ENCODE measurements at places on chromosomes 2 and 18.

GRCh38 chr2:101752716-101753616 is 55.5 kb downstream of the MAP4K4 start:
- no peaks in the 10 kb centered on the region for H3K27me3 ChIP-seq
- H3K36me3 ChIP-seq = peaks cover 2% of the 10 kb centered on the region
- peak overlapping the region; percentile 3 for H3K4me3 ChIP-seq
- DNase-seq = no peak
- H3K27ac ChIP-seq = peak overlapping the region; percentile 3

GRCh38 chr18:57539702-57540101 is 46.8 kb downstream of the FECH start:
- H3K27ac ChIP-seq = no peak overlapping the region
- no peak for DNase-seq
- no peaks in the 10 kb centered on the region for H3K27me3 ChIP-seq
- H3K4me1 ChIP-seq = no peaks in the 10 kb centered on the region

DNA sequence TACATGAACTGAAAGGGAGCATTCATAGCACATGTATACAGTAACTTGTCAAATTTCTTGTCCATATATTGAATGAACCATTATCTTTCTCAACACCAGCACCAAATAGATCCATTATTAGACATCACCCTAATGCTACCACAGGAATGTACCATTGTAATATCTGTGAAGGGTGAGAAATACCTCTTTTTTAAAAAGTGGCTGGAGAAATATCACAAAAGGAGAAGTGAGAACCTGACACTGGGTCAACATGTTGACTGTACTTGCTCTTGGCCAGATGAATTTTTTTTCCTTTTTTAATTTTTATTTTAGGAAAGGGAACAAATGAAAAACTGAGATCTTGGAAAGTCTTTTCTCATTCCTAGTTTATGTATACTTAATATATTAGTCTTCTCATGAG is 63.5 kb downstream of the CAVIN2 start:
- no peak overlapping the region for H3K4me3 ChIP-seq
- no peak for DNase-seq
- H3K27ac ChIP-seq = no peak overlapping the region
- H3K36me3 ChIP-seq = no peaks in the 10 kb centered on the region

GRCh38 chr18:35303610-35304009 is 13.6 kb upstream of the ZSCAN30 start:
- H3K36me3 ChIP-seq = peaks cover 85% of the 10 kb centered on the region
- DNase-seq = no peak
- no peak overlapping the region for H3K4me3 ChIP-seq
- no peaks in the 10 kb centered on the region for H3K4me1 ChIP-seq
- H3K27ac ChIP-seq = no peak overlapping the region
- H3K27me3 ChIP-seq = no peaks in the 10 kb centered on the region

DNA sequence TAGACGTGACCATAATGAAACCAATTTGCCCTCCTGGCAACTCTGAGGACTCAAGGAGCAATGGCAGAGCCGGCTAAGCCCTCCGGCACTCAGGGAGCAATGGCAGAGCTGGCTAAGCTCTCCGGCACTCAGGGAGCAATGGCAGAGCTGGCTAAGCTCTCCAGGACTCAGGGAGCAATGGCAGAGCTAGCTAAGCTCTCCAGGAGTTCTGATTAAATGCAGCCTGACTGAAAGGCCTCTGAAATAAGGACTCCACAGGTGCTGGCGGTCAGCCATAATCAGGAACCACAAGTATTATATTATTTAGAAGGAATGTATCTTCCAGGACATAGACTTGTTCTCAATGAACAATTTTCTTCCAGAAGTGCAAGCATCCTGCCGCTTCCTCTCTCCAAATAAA is 65.2 kb downstream of the C2orf76 start:
- peaks cover 1% of the 10 kb centered on the region for H3K36me3 ChIP-seq
- H3K27me3 ChIP-seq = no peaks in the 10 kb centered on the region
- no peaks in the 10 kb centered on the region for H3K4me1 ChIP-seq
- DNase-seq = no peak

DNA sequence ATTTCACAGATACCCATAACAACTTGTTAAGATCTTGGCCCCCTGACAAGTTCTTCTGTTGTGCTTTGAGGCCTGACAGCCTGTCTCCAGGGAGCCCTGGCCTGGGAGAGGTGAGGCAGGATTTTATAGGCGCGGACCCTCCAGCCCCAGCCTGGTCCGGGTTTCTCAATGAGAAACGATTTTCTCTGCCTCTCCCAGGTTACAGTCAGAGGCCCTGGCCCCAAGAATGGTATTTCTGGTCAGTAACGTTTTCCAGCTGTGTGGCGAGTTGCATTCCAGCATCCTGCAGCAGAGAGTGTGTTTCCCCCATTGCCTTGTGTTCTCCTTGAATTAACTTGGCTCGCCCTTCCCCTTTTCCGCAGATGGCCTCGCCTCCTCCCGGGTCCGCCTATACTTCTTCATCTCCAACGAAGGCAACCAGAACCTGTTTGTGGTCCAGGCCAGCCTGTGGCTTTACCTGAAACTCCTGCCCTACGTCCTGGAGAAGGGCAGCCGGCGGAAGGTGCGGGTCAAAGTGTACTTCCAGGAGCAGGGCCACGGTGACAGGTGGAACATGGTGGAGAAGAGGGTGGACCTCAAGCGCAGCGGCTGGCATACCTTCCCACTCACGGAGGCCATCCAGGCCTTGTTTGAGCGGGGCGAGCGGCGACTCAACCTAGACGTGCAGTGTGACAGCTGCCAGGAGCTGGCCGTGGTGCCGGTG is 3.0 kb downstream of the INHBB start:
- H3K4me1 ChIP-seq = peaks cover 13% of the 10 kb centered on the region
- H3K27ac ChIP-seq = no peak overlapping the region
- no peak for DNase-seq
- peaks cover 43% of the 10 kb centered on the region for H3K27me3 ChIP-seq
- no peak overlapping the region for H3K4me3 ChIP-seq

GRCh38 chr18:52339891-52340371 is at the start of gene DCC:
DCC (plus strand) TSS chr18:52340197; CDS start chr18:52340788, 591 bp downstream.
- no peaks in the 10 kb centered on the region for H3K4me1 ChIP-seq
- no peak within 1 kb of the TSS for H3K4me3 ChIP-seq
- no peak within 1 kb of the TSS for H3K27ac ChIP-seq
- no peak for DNase-seq

- H3K4me1 ChIP-seq = peaks cover 46% of the 10 kb centered on the region
- H3K27me3 ChIP-seq = no peaks in the 10 kb centered on the region
- no peak overlapping the region for H3K4me3 ChIP-seq
- DNase-seq = peak; percentile 47
Observed at GRCh38 chr18:47118981-47119380, 31.3 kb downstream of the HDHD2 start.

- no peak overlapping the region for H3K27ac ChIP-seq
- no peak for DNase-seq
- H3K4me3 ChIP-seq = no peak overlapping the region
- no peaks in the 10 kb centered on the region for H3K4me1 ChIP-seq
- no peaks in the 10 kb centered on the region for H3K27me3 ChIP-seq
Observed at GRCh38 chr2:153386481-153386897, 92.1 kb downstream of the RPRM start.

DNA sequence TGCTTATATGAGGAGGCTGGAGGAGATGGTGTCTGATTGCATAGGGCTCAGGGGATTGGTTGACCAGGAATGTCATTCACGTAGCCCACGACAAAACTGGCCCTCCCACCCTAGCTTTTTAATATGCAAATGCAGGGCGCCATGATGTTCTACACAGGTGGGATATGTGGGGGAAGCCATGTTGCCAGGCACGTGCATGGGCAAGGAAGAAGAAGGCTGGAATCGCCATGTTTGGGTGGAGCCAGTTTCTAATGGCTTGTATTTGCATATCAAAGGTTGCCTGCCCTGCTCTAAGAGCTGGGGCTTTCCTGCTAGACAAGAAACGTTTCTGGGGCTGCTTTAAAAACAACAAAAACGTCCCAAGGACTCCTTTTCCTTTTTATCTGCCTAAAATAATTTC is 26.5 kb upstream of the LINC00305 start:
- no peaks in the 10 kb centered on the region for H3K27me3 ChIP-seq
- no peaks in the 10 kb centered on the region for H3K36me3 ChIP-seq

DNA sequence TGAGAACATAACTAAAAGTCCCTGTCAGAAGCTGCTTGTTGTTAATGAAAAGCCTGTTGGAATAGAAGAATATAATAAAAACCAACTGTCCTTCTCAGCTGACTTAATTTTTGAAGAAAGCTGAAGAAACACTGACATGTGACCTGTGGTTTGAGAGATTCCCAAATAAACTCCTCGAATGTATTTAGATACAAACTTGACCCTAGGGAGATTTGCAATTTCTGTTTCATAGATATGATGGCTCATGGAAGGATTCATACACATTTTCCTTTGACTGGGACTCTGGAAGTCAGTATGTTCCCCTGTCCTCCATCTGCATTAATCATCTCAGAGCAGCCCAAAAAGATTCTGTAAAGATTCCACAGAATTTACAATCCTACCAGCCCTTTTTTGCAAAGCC is 195.1 kb downstream of the TMEM247 start:
- H3K4me3 ChIP-seq = no peak overlapping the region
- H3K27me3 ChIP-seq = peaks cover 28% of the 10 kb centered on the region
- peaks cover 18% of the 10 kb centered on the region for H3K4me1 ChIP-seq

- no peaks in the 10 kb centered on the region for H3K27me3 ChIP-seq
- no peak for DNase-seq
- H3K36me3 ChIP-seq = no peaks in the 10 kb centered on the region
- H3K27ac ChIP-seq = no peak overlapping the region
- H3K4me1 ChIP-seq = peaks cover 42% of the 10 kb centered on the region
Observed at GRCh38 chr2:60843006-60843405, 38.4 kb upstream of the REL start.

GRCh38 chr18:45976974-45977373 is 9.8 kb upstream of the EPG5 start:
- no peaks in the 10 kb centered on the region for H3K36me3 ChIP-seq
- DNase-seq = no peak
- H3K27me3 ChIP-seq = no peaks in the 10 kb centered on the region
- no peak overlapping the region for H3K4me3 ChIP-seq

DNA sequence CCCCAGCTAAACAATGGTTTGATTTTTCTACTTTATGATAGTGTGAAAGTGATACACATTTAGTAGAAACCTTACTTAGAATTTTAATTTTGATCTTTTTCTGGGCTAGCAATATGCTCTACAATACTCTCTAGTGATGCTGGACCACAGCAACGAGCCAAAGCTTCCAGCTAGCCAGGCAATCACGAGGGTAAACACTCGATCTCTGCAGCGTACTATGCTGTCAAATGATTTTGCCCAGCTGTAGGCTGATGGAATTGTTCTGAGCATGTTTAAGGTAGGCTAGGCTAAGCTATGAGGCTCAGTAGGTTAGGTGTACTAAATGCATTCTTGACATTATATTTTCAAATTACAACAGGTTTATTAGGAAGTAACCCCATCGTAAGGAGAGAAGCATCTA is 207.5 kb downstream of the LRRTM4 start:
- H3K27ac ChIP-seq = no peak overlapping the region
- no peaks in the 10 kb centered on the region for H3K36me3 ChIP-seq
- H3K27me3 ChIP-seq = no peaks in the 10 kb centered on the region
- H3K4me1 ChIP-seq = no peaks in the 10 kb centered on the region
- no peak for DNase-seq

DNA sequence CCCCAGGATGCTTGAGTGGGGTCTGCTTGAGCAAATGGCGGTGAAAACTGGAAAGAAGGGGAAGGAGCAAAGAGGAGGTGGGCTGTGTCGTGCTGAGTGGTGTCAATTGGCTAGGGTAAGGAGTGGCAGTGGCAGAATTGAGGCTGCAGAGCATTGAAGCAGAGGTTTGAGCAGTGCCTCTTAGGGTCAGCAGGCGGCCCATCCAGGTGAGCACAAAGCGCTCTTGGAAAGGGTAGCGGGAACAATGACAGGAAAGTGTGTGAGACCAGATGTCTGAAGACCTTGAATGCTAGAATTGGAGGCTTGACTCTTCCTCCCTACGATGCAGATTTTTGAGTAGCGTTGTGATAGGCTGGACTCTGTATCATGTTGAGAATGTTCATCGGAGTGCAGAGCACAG is 39.3 kb upstream of the IL1R1 start:
- peak overlapping the region; percentile 83 for H3K4me3 ChIP-seq
- DNase-seq = no peak
- no peak overlapping the region for H3K27ac ChIP-seq
- H3K27me3 ChIP-seq = peaks cover 24% of the 10 kb centered on the region
- peaks cover 5% of the 10 kb centered on the region for H3K36me3 ChIP-seq
- peaks cover 80% of the 10 kb centered on the region for H3K4me1 ChIP-seq

DNA sequence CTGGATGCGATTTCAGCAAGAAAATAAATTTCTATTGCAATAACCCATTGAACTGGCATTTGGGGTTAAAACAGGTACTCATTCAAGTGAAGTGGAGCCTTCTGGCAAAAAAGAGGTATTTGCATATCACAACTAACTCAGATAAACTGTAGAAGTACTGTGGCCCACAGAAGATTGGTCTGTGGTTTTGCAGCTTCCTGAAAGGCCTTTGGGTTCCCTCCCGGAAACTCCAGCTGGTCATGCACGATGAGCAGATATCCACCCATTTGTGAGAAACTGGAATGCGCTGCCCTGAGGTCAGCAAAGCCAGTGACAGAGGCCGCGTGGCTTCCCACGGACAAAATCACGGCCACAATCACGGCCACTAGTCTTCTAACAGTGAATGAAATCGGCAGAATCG is 106.3 kb downstream of the EPHA4 start:
- no peak for DNase-seq
- H3K4me1 ChIP-seq = peaks cover 28% of the 10 kb centered on the region
- no peak overlapping the region for H3K27ac ChIP-seq
- no peak overlapping the region for H3K4me3 ChIP-seq

GRCh38 chr2:224802407-224802806 is 86.2 kb upstream of the CCDC195 start:
- DNase-seq = no peak
- H3K4me3 ChIP-seq = no peak overlapping the region
- H3K27me3 ChIP-seq = no peaks in the 10 kb centered on the region
- H3K27ac ChIP-seq = no peak overlapping the region
- H3K4me1 ChIP-seq = no peaks in the 10 kb centered on the region

- no peaks in the 10 kb centered on the region for H3K36me3 ChIP-seq
- no peak for DNase-seq
- no peak overlapping the region for H3K4me3 ChIP-seq
- H3K27ac ChIP-seq = no peak overlapping the region
- H3K27me3 ChIP-seq = no peaks in the 10 kb centered on the region
Observed at GRCh38 chr2:204892506-204893255, 347.4 kb downstream of the PARD3B start.

GRCh38 chr2:72983500-72984161 is 66.3 kb downstream of the EMX1 start:
- H3K36me3 ChIP-seq = no peaks in the 10 kb centered on the region
- H3K4me1 ChIP-seq = peaks cover 4% of the 10 kb centered on the region
- H3K4me3 ChIP-seq = no peak overlapping the region
- no peak overlapping the region for H3K27ac ChIP-seq
- DNase-seq = no peak

DNA sequence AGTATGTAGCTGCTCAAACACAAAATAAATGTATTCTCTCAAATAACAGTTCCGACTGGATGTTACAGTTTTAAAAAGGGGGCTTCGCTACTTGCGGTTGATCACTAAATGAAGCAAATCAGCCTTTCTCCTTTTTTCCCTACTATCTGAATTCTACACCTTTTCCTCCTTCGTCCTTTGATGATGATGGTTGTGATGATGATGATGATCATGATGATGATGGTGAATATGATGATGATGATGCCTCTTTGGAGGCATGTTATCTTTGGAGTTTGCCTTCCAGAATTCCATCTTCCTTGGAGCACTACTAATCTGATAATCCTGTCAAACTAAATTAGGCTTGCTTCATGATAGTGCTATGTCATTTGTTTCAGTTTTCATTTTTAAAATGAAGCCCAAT is 1073.3 kb downstream of the SOCS6 start:
- no peaks in the 10 kb centered on the region for H3K27me3 ChIP-seq
- DNase-seq = no peak
- H3K4me3 ChIP-seq = no peak overlapping the region
- H3K27ac ChIP-seq = no peak overlapping the region
- H3K4me1 ChIP-seq = no peaks in the 10 kb centered on the region

GRCh38 chr2:36526226-36526625 is 71.7 kb downstream of the FEZ2 start:
- H3K27ac ChIP-seq = no peak overlapping the region
- DNase-seq = no peak
- no peaks in the 10 kb centered on the region for H3K36me3 ChIP-seq
- H3K4me3 ChIP-seq = no peak overlapping the region

Measured in activated T-cell treated with anti-CD3 and anti-CD28 coated beads, Interleukin-2, amount 50 U/mL, for 72 hours (primary cell).